Brain pericyte (primary cell): ENCODE measurements at places on chromosomes 13 and 19.

DNA sequence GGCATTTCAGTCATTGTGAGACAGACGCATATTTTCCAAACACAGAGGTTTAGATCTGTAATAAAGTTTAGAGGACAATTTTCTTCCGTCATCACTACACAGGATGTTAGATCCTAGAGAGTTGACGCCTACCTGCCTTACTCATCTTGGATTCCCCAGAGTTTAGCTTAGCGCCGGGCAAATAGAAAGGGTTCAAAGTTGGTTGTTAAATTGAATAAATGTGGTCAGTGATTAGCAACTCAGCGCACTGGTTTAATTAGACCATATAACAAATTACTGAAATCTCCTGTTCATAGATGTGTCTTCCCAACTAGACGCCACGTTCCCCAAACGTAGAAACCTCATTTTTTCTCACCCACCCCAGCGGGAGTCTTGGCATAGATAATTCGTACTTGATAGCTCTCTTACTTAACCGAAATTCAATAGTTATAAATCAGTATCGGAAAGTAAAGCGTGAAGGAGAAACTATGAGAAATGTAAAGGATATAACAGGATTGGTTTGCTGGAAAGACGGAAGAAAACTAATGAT lies 726 bp upstream of the UFM1 start:
- DNase-seq: no peak

DNA sequence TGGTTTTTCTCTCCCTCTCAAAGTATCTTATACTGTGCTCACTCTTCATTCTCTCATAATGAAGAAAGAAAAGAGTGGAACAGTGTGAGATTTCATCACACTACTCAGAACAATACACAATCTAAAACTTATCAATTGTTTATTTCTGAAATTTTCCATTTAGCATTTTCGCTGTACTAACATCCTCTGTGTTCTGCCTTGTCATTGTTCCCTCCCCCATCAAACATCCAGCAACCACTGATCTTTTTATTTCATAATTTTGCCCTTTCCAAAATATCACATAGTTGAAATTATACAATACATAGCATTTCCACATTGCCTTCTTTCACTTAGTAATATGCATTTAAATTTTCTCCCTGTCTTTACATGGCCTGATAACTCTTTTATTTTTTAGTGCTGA lies 658.7 kb downstream of the SLITRK1 start:
- DNase-seq: no peak

GRCh38 chr13:100213576-100213975 lies 124.7 kb downstream of the PCCA start:
- no peak for DNase-seq

- DNase-seq: no peak
Measured at GRCh38 chr19:41565379-41565720, 10.6 kb upstream of the CEACAM21 start.

- no peak for DNase-seq
Measured at GRCh38 chr19:33064458-33064791, 263 bp downstream of the RHPN2 start.

GRCh38 chr19:17909003-17909732 lies 23.6 kb upstream of the CCDC124 start:
- peak; percentile 57 for DNase-seq

DNA sequence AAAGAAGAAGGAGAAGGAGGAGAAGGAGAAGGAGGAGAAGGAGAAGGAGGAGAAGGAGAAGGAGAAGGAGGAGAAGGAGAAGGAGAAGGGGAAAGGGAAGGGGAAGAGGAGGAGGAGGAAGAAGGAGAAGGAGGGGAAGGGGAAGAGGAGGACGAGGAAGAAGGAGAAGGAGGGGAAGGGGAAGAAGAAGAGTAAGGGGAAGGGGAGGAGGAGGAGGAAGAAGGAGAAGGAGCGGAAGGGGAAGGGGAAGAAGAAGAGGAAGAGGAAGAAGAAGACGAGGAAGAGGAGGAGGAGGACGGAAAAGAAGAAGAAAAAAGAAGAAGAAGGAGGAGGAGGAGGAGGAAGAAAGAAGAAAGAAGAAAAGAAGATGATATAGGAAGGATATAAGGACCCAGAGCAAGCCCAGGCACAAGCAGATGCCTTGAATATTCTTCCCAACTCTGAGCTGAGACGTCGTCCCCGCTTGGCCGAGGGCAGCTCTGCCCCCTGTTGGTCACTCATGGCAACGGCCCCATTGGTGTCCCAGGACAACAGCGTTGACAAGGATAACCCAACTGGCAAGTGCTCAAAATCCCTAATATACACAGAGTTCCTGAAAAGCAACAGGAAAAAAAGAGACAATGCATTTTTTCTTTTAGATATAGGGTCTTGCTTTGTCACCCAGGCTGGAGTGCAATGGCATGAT lies 30.6 kb upstream of the IGSF23 start:
- no peak for DNase-seq

- DNase-seq: no peak
Measured at GRCh38 chr13:113034451-113035212, 65.6 kb downstream of the MCF2L start.

GRCh38 chr19:38850436-38850975 lies 720 bp upstream of the HNRNPL start:
- no peak for DNase-seq

DNA sequence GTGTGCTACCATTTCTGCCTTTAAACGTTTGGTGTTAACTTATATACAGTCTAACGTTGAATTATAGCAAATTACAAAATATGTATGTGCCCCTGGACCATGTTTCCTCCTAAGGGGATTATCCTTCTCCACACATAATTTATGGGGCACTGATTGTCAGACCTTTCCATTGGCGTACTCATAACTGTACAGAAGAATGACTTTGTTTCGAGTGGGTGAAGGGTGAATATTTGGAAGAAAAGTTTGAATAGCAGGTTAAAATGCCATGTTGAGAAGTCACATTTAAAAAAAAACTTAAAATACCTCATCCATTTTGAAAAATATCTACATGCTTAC lies 58.8 kb downstream of the SLC10A2 start:
- DNase-seq: no peak
